CD4-positive, alpha-beta T cell treated with Interleukin-15 for 4 hours (primary cell): ENCODE measurements at places on chromosomes 11 and 22.

DNA sequence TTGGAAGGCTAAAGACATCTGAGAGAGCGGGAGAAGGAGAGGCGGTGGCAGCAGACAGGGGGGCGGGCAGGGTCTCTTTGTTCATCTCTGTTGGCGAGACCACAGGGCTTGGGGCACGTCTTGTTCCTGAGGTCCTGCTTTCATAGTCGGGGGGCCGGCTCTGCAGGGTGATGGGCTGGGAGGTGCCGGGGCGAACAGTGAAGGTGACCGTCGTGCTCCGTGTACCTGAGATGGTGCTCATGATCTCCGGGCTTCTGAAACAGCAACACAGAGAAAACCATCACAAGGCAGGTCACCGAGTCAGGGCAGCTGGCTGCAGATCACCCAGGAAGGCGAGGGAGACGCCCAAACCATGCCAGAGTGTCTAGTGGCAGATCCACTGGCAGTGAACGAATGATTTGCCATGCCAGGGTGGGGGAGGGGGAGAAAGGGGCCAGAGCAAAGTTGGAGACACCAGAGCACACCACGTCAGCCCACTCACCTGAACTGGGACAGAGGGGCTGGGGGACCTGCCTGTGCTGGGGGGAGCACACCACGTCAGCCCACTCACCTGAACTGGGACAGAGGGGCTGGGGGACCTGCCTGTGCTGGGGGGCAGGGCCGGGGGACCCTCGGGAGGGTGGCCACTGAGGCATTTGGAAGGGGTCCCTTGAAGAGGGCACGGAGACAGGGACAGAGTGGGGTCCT lies 75.0 kb downstream of the CTTN start:
- DNase-seq, result no peak

GRCh38 chr11:57635246-57635645 lies 14.5 kb downstream of the YPEL4 start:
- no peak for DNase-seq

GRCh38 chr22:20207277-20208025 lies 56.6 kb upstream of the CCDC188 start:
- no peak for DNase-seq

GRCh38 chr11:121163658-121164308 lies 62.7 kb downstream of the TECTA start:
- no peak for DNase-seq

DNA sequence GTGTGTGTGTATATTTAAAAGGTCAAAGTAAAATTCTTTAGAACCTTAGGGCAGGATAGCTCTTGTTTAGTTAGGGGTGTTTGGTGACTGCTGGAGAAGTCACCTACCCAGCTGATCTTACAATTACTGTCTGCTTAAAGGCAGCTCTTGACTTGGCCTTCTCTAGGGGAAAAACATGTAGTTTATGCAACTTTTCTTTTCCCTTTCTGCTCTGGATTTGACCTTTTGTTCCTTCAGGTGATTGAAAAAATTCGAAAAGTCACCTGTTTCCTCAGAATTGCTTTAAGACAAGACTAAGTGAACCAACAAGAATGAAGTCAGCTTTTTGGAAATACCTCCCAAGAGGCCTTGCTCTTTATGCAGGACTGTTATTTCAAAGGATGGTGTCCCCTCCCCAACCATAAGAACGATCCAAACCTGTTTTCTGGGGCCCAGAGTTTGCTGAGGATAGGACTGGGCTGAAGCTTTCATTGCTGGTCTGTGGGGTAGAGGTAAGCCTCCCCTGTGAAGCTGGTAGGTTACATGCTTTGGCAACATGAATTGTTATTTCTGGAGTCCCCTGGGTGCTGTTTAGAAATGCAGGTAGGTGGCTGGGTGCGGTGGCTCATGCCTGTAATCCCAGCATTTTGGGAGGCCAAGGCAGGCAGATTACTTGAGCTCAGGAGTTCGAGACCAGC lies 111.2 kb downstream of the PTPRJ start:
- no peak for DNase-seq

DNA sequence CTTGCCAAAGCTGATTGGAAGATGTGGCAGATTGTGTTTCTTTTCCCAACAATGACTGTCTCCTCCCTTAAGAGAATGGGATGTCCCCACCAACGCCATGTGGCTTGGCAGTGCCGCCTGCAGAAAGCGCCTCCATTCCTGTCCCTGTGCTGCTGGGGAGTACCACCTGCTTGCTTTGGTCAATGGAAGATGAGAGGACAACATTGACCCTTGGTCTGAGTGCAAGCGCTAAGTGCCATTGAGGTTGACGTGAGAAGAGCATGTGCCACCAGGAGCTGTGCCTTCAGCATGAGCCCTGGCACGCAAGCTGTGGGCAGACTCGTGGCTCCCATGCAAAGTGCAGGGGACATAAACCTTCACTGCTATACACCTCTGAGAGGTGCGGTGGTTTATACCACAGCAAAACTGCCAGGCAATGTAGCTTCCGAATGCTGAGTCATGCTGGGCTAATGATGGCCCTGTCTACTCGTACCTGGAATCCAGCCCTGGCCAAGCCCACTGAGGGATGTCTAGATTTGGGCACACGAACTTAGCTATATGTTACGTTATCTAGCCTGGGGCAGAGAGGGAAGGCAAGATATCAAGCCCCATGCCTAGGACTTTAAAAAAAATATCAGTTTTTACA lies 41.9 kb downstream of the MYEOV start:
- DNase-seq, result no peak

GRCh38 chr22:40512426-40513136 lies 123.9 kb downstream of the MRTFA start:
- DNase-seq, result no peak

GRCh38 chr22:22395245-22395644 lies 113.3 kb downstream of the ZNF280B start:
- DNase-seq, result no peak

- no peak for DNase-seq
These were observed 41.0 kb downstream of the TMPRSS5 start for GRCh38 chr11:113664981-113665710.

GRCh38 chr11:108516125-108516524 lies 17.9 kb upstream of the POGLUT3 start:
- no peak for DNase-seq

DNA sequence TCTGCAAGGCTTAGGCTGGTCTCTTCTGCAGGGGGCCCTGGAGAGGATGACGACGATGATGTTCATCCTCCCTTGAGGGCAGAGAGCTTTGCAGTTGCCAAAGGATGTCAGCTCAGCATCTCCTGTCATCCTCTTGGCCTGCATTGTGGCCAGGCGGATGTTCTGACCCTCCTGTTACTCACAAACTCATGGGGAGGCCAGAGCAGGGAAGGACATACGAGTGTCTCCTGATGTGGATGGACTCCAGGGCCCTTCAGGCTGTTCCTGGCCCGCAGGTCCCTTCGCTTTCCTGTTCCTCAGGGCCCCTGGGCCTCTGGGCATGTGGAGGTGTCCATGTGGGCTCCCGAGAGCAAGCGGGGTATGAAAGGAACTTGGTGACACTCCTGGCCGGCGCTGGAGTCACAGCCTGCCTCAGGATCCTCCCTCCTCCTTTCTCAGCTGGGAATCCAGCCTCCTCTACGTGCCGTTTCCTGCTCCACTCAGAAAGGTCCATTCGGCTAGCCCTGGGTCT lies 8.5 kb downstream of the ADORA2A start:
- no peak for DNase-seq

- DNase-seq, result no peak
These were observed 166.1 kb upstream of the API5 start for GRCh38 chr11:43145653-43146052.

- no peak for DNase-seq
These were observed 61.2 kb downstream of the CD82 start for GRCh38 chr11:44626645-44627044.

- no peak for DNase-seq
These were observed 23.4 kb upstream of the CLDN5 start for GRCh38 chr22:19547620-19548019.

GRCh38 chr11:12981676-12982522 lies 27.2 kb upstream of the RASSF10 start:
- no peak for DNase-seq

- DNase-seq, result no peak
These were observed 743 bp upstream of the CD3D start for GRCh38 chr11:118343248-118343647.

DNA sequence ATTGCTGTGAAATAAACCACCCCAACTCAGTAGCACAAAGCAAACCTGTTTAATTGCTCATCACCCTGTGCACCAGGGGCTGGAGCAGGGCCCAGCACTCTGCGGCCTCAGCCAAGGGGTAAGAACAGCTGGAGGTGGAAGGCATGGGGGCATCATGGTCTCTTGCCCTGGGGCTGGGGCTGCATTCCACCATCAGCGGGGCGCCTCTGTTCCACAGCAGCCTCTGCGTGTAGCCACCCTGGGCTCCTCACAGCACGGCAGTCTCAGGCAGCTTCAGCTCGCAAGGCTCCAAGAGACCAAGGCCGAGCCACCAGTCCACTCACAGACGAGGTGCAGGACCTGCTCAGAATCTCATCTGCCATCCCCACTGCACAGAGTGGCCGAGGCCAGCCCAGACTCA lies 630.7 kb downstream of the TBC1D22A start:
- no peak for DNase-seq

DNA sequence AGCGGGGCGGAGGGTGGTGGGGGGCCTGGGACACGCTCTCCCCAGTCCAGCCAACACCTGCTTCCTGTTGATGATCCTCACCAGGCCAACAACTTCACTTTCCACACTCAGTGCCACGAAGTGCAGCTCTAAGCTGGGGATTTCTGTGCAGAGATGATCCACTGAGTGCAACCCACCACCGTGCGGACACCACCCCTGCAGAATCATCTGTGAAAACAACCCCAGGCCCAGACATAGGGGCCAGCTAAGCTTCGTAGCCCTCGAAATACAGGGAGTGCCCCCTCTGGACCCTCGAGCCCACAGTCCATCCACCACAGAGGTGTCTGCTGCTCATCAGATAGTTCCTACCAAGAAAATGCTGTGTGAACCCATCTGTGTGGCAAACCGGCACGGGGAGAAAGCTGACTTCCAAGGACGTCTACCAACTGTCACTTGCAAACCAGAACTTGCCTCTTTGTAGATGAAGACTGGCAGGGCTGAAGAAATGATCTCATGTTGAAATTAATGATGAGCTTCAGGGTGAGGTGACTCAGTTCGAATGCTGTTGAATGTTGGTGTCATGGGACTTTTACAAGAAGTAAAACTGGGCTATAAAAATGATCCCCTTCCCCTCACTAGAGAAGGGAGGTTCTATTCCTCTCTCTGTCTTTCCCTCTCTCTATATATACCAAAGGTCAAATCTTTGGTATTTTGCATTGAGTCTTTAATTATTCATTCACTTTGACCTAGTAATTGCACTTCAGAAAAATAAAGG lies 73.4 kb downstream of the MYEOV start:
- no peak for DNase-seq

- no peak for DNase-seq
These were observed 343.8 kb upstream of the ANO3 start for GRCh38 chr11:25988178-25988577.
